ENCODE measurements at places on chromosomes 3 and 15.

DNA sequence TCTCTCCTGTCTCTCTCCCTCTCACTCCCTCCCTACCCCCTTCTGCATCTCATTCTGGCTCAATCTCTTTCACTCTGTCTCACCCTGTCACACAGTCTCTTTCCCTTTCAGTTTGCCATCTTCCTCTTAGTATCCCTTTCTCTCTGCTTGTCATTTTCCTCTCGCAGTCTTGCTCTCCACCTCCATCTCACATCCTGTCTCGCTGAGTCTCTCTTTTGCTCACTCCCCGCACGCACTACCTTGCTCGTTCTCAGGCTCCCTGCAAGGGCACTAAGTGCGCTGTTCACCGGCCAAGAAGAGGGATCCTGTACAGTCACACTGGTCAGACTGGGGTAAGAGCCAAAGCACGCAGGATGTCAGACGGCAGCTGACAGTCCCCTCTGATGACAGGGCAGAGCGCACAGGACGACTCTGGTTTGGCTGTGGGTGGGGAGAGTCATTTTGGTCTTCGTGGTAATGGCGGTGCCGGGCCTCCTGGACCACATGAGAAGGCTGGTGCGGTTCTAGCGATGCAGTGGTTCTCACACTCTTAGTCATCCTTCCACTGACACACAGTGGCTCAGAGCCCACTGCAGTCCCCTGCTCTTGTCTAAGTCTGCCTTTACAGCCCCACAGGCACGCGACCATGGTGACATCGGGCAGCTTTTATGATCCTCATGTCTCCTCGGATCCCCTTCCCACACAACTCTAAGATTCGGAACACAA, 356.8 kb downstream of the FOXP1 start:
- peak; percentile 83 for DNase-seq

DNA sequence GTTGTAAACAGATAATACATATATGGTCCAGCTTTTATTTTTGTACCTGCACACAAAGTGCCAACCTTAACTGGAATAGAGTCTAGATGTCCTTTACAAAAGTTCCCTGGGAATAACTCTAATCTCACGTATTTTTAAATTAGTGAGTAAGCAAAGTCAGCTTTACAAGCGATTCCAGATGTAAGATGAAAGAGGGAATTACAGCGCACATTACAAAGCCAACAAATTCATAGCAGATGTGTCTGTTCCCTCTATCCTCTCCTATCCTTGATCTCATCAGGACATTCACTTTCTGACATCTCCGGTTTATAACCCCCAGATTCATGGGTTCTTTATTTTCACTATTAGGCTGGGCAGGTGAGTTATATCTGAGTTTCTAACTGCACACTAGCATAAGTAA, 406.8 kb upstream of the ZNF385D start:
- no peak for DNase-seq

GRCh38 chr3:124714223-124714853, 15.9 kb upstream of the UMPS start:
- DNase-seq = no peak

- no peak for DNase-seq
These were observed 12.5 kb downstream of the MAPK6 start for GRCh38 chr15:52031556-52031955.

DNA sequence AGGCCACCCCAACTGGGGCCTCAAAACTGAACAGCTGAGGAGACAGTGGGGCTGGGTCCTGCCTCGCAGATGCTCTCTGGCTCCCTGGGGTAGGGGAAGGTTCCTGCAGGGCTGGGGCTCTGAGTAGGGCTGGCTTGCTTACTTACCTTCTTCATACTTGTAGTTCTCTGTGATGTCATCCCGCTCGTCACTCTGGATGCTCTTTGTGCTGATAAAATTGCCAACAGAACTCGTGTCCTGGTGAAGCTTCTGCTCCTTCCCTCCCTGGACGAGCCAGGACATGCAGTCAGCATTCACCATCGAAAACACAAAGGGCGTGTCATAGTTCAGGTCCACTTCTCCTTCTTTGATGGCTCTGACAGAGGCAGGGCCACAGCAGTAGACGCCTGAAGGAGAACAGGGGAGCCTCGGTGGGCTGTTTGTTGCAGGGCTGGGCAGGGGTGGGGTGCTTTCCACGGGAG, 17.9 kb upstream of the EPB42 start:
- DNase-seq = no peak

- no peak for DNase-seq
These were observed 111.8 kb upstream of the ADAMTS9 start for GRCh38 chr3:64799606-64800005.

GRCh38 chr15:49215768-49216739, 46.0 kb downstream of the GALK2 start:
- DNase-seq = no peak

DNA sequence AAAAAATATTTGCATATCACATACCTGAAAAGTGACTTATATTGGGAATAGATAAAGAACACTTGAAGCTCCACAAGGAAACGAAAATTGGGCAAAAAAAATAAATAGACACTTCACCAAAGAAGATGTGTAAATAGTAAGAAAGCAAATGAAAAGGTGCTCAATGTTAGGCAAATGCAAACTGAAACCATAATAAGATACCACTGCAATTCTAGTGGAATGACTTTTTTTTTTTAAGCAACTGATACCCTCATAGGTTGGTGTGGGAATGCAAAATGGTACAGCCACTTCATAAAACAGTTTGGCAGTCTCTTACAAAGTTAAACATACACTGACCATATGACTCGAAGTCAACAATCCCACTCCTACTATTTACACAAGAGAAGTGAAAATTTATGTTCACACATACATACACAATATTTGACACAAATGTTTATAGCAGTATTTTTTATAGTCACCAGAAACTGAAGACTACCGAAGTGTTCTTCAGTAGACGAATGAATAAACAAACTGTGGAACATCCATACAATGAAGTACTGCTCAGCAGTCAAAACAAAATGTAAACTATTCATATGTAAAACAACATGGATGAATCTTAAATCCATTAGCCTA, 176.3 kb downstream of the ZMAT3 start:
- DNase-seq = no peak

GRCh38 chr3:27596921-27597320, 112.7 kb upstream of the SLC4A7 start:
- no peak for DNase-seq

GRCh38 chr3:102916532-102916931, 481.7 kb downstream of the ZPLD1 start:
- no peak for DNase-seq

Measured in stimulated activated CD8-positive, alpha-beta memory T cell treated with anti-CD3 and anti-CD28 coated beads, Interleukin-2, amount 100 ng/mL, for 48 hours (primary cell).